ENCODE measurements at places on chromosomes 2 and 18.

DNA sequence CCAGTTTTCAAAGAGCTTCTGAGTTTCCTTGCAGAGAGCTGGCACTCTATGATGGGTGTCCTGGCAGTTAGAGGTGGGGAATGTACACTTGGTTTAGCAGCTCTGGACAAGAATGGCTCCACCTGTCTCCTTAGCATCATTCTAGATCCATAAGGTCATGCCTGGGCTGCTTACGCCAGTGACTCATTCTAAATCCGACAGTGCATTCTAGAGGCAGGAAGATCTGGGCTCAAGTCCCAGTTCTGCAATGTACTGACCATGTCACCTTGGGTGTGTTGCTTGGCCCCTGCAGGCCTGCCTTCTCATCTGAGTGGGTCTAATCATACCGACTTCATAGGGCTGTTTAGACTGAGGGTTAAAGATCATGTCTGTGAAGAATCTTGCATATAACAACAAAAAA, 46.5 kb downstream of the PTGR3 start:
- no peak for DNase-seq

- DNase-seq: peak; percentile 26
Measured at GRCh38 chr2:23926290-23926749, 603 bp downstream of the ATAD2B start.

DNA sequence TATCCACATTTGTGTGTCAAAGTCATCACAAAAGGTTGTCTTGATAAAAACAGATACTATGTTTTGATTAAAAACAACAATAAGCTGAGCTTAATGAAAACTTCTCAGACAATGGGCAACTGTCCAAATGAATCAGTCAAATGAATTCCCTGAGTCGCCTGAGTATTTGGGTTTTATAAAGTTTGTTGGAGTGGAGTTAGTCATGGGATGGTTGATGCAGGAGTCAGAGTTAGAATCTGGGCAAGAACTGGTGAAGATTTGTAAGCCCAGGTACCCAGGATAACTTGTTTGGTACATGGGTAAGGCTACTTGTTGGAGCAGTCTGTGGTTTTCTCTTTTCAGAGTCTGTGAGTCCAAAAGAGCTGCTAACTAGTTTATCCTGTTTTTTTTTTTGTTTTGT, 34.4 kb upstream of the RAPGEF4 start:
- no peak for DNase-seq

GRCh38 chr2:113966171-113966570, 76.3 kb downstream of the ACTR3 start:
- DNase-seq: no peak

DNA sequence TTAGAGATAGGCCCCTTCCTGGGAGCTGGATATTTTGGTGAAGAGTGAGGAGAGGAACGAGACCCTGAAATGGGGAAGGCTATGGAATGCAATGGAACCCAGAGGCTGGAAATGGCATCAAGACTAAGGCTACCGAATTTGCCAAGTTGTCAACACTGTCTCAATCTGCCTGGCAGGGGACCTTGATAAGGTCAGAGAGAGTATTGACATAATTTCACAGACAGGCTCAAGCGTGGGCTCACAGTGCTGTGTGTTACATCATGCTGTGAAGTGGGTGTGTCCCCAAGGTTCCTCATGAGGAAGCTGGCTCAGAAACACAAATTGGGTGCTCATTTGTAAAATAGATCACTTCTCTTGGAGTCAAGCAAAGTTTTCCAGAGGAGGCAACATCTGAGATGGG, 51.8 kb upstream of the CYRIA start:
- DNase-seq: no peak

GRCh38 chr18:63315876-63316275, 3.7 kb downstream of the BCL2 start:
- DNase-seq: no peak

Measured in NCI-H748 treated with DMSO at 0.1 percent for 48 hours (cell line).